Osteoblast (primary cell): ENCODE measurements at places on chromosomes 16 and 17.

- no peak overlapping the region for H3K4me3 ChIP-seq
- no peak overlapping the region for H3K27ac ChIP-seq
- no peak for DNase-seq
- H3K4me1 ChIP-seq, result peaks cover 15% of the 10 kb centered on the region
- peaks cover 15% of the 10 kb centered on the region for H3K27me3 ChIP-seq
Observed at GRCh38 chr17:8913091-8913490, 45.6 kb upstream of the PIK3R6 start.

DNA sequence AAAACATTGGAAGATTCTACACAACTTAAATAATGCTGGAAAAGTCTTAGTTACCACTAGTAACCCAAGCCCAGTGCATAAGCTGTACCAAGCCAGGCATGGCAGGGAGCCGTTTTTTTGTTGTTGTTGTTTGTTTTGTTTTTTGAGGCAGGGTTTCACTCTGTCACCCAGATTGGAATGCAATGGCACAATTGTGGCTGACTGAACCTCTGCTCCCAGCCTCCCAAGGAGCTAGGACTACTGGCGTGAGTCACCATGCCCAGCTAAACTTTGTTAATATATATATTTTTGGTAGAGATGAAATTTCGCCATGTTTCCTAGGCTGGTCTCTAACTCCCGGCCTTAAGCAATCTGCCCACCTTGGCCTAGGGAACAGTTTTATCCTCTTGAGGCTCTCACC lies 564 bp upstream of the TMIGD1 start:
- no peak overlapping the region for H3K4me3 ChIP-seq
- H3K27me3 ChIP-seq, result no peaks in the 10 kb centered on the region
- DNase-seq, result no peak
- peaks cover 4% of the 10 kb centered on the region for H3K4me1 ChIP-seq
- H3K36me3 ChIP-seq, result no peaks in the 10 kb centered on the region

GRCh38 chr17:77475016-77475976 lies 334.5 kb downstream of the SEC14L1 start:
- peaks cover 78% of the 10 kb centered on the region for H3K4me1 ChIP-seq
- no peak overlapping the region for H3K4me3 ChIP-seq
- peaks cover 6% of the 10 kb centered on the region for H3K36me3 ChIP-seq
- DNase-seq, result peak; percentile 93
- no peaks in the 10 kb centered on the region for H3K27me3 ChIP-seq

DNA sequence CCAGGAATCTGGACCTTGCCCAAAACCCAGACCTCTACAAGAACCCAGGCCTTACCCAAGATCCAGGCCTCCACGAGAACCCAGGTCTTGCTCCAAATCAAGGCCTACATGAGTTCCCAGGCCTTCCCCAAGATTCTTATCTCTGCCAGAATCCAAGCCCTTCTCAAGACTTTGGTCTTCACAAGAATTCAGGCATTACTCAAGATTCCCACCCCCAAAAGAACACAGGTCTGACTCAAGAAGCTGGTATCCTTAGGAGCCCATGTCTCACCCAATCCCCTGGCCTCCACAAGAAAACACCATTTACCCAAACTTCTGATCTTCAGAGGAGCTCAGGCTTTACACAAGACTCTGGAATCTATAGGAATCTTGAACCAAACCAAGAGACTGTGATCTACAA lies 2.6 kb downstream of the SPEM3 start:
- H3K4me1 ChIP-seq, result peaks cover 7% of the 10 kb centered on the region
- no peak overlapping the region for H3K4me3 ChIP-seq
- H3K27me3 ChIP-seq, result peaks cover 3% of the 10 kb centered on the region
- H3K36me3 ChIP-seq, result no peaks in the 10 kb centered on the region
- H3K27ac ChIP-seq, result no peak overlapping the region
- no peak for DNase-seq

GRCh38 chr17:57988301-57989250 lies 522 bp upstream of the VEZF1 start:
- H3K4me1 ChIP-seq, result peaks cover 45% of the 10 kb centered on the region
- peak overlapping the region; percentile 87 for H3K4me3 ChIP-seq
- no peaks in the 10 kb centered on the region for H3K27me3 ChIP-seq
- H3K36me3 ChIP-seq, result peaks cover 15% of the 10 kb centered on the region

- no peak overlapping the region for H3K4me3 ChIP-seq
- no peak for DNase-seq
- H3K27me3 ChIP-seq, result no peaks in the 10 kb centered on the region
- no peak overlapping the region for H3K27ac ChIP-seq
- peaks cover 21% of the 10 kb centered on the region for H3K36me3 ChIP-seq
Observed at GRCh38 chr16:74677868-74678267, 11.2 kb upstream of the RFWD3 start.

DNA sequence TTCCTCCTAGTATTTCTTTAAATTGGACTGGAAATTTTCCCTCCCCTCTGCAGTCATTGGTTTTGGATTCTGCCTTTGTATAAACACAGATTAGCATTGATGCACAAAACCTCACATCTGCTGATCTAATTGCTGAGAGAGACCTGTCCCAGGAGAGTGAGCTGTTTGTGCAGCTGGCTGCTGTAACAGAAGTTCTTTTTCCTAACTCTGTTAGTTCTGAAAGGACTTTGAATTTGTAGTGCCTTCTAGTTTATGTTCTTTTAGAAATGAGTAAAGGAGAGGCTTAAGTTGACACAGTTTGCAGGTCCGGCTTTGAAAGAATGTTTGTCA lies 45.2 kb upstream of the KPNB1 start:
- no peaks in the 10 kb centered on the region for H3K27me3 ChIP-seq
- H3K27ac ChIP-seq, result peak overlapping the region; percentile 83
- no peak overlapping the region for H3K4me3 ChIP-seq

GRCh38 chr16:58038219-58038641 lies 12.7 kb downstream of the MMP15 start:
- peak; percentile 83 for DNase-seq
- no peaks in the 10 kb centered on the region for H3K27me3 ChIP-seq
- no peak overlapping the region for H3K27ac ChIP-seq
- no peaks in the 10 kb centered on the region for H3K36me3 ChIP-seq

DNA sequence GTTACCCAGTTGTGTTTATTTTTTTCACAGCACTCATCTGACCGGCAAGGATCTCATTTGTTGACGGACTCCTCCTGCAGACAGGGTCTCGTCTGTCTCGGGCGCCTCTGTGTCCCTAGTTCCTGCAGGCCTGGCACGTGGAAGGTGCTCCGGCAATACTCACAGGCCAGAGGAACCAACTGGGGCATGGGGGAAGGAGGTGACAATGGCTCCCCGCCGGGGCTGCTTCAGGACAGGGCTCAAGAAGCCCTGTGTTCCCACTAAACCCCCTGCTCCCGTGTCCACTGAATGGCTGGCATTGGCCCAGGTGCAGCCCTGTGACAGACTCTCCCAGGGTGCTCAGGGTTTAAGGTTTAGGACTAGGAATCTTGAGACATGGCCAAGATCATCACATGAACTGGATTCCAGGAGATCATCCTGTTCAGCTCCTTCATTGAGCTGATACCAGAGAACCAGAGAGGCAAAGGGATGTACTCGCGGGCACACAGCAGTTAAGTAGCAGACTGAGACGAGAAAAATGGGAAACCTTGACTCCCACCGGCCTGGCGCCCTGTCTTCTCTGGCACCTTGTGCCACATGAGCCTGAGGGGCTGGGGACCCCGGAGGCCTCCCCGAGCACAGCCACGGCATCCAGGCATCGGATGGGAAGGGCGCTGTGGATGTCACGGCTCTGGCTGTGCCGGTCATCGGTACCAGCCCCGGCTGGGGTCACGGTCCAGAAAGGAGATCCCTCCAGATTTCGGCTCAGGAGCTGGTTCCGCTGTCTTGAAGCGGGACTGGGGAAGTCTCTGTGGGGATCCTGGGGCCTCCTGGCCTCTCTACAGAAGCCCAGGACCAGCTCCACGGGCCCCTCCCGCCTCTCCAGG lies 29.0 kb downstream of the TIMM22 start:
- peaks cover 10% of the 10 kb centered on the region for H3K4me1 ChIP-seq
- H3K36me3 ChIP-seq, result no peaks in the 10 kb centered on the region
- no peak overlapping the region for H3K4me3 ChIP-seq
- DNase-seq, result peak; percentile 86
- H3K27me3 ChIP-seq, result no peaks in the 10 kb centered on the region

GRCh38 chr16:89169778-89170177 lies 1.8 kb upstream of the CDH15 start:
- peaks cover 9% of the 10 kb centered on the region for H3K4me1 ChIP-seq
- H3K36me3 ChIP-seq, result no peaks in the 10 kb centered on the region
- H3K27me3 ChIP-seq, result peaks cover 5% of the 10 kb centered on the region
- H3K27ac ChIP-seq, result no peak overlapping the region
- no peak for DNase-seq

- no peaks in the 10 kb centered on the region for H3K27me3 ChIP-seq
- no peaks in the 10 kb centered on the region for H3K36me3 ChIP-seq
- H3K27ac ChIP-seq, result no peak overlapping the region
- H3K4me1 ChIP-seq, result no peaks in the 10 kb centered on the region
Observed at GRCh38 chr17:10471858-10472257, 2.5 kb upstream of the MYH4 start.

DNA sequence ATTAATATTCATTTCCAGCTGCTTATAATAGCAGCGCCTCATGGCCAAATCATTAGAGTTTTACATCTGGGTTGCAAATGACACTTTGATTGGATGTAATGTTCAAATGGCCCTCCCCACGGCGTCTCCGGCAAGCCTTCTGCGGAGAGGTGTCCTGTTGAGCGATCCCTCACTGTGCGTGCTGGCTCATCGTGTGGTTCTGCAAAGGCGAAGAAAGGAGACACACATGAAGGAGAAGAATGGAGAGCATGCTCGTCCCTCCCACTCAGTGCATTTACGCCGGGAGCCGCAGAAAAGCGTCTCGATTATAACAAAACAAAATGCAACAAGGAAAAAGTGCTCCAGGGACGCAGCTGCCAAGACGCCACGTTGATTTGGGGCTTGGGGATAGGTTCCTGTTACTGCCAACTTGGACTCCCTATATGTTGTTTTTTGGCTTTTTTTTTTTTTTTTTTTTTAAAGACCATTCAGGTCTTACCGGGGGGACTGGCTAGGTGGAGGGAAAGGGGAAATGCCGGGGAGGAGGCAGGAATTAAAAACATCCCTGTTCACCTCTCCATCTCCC lies 117.6 kb downstream of the C16orf78 start:
- no peaks in the 10 kb centered on the region for H3K4me1 ChIP-seq
- DNase-seq, result peak; percentile 49
- H3K36me3 ChIP-seq, result no peaks in the 10 kb centered on the region
- no peak overlapping the region for H3K27ac ChIP-seq
- no peak overlapping the region for H3K4me3 ChIP-seq

DNA sequence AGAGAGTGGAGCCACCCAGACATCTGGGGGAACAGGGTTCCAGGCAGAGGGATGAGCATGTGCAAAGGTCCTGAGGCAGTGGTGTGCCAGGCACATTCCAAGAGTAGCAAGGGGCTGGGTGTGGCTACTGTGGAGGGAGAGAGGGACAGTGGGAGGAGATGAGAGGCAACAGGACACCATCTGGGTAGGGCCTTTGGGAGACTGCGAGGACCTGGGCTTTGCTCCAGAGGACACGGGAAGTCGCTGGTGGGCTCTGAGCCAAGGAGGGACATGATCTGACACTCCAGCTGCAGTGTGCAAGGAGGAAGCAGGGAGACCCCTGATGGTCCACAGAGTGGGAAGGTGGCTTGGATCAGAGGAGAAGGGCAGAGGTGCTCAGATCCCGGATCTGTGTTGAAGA lies 56.7 kb upstream of the MED9 start:
- H3K4me1 ChIP-seq, result peaks cover 41% of the 10 kb centered on the region
- no peaks in the 10 kb centered on the region for H3K27me3 ChIP-seq
- no peak for DNase-seq
- H3K36me3 ChIP-seq, result no peaks in the 10 kb centered on the region
- peak overlapping the region; percentile 87 for H3K27ac ChIP-seq

- H3K27ac ChIP-seq, result no peak overlapping the region
- no peak overlapping the region for H3K4me3 ChIP-seq
- peaks cover 5% of the 10 kb centered on the region for H3K36me3 ChIP-seq
- no peaks in the 10 kb centered on the region for H3K27me3 ChIP-seq
- no peak for DNase-seq
- peaks cover 11% of the 10 kb centered on the region for H3K4me1 ChIP-seq
Observed at GRCh38 chr17:64183815-64184214, 53.9 kb upstream of the ERN1 start.

DNA sequence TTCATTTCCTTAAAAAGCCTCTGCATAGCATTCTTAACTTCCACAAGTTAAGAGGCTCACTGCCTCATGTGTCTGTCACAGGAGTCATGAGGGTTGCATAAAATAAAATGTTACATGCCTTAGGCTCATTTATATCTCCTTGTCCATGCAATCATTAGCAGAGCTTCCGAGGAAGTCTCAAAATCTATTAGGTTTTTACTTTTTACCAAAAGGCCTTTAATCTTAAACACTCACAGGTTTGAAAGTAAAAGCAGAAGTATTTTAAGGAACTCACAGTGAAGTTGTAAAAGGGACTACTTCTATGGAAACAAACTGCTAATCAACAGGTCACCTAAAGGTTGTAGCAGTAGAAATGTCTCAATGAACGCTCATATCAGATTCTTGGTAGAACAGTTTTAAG lies 5.2 kb upstream of the ATP6V0A1 start:
- no peaks in the 10 kb centered on the region for H3K27me3 ChIP-seq
- no peaks in the 10 kb centered on the region for H3K36me3 ChIP-seq
- no peak for DNase-seq
- H3K4me1 ChIP-seq, result peaks cover 17% of the 10 kb centered on the region
- no peak overlapping the region for H3K4me3 ChIP-seq

DNA sequence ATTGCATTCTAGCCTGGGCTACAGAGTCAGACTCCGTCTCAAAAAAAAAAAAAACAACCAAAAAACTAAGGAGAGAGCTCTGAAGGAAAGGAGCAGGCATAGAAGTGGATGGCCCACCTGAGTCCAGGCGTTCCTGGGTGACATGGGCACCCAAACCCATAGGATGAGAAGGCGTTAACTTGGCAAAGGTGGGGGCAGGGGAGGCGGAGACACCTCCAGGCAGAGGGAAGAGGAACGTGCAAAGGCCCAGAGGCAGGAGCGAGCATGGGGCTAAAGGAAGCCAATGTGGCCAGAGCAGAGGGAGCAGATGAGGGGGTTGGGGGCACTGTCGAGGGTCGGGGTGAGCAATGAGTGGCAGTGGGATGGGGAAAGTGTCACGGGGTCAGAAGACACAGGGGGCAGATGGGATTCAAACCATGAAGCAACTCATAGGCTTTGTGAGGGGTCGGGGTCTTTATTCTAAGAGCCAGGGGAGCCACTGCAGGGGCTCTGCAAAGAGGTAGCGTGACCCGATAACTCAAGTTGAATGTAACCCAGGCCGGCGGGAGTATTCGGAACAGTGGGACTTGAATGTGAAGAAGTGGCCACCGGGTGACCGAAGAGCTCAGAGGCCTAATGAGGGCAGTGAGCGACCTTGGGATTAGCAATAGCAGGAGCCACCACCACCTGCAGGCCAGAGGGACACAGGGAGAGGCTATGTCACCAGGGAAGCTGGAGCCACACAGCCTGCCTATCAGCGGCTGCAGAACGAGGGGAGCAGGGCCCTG lies 11.8 kb downstream of the TTYH2 start:
- H3K4me3 ChIP-seq, result no peak overlapping the region
- H3K4me1 ChIP-seq, result no peaks in the 10 kb centered on the region
- H3K27ac ChIP-seq, result no peak overlapping the region

- no peaks in the 10 kb centered on the region for H3K27me3 ChIP-seq
- H3K27ac ChIP-seq, result no peak overlapping the region
- DNase-seq, result no peak
- H3K36me3 ChIP-seq, result no peaks in the 10 kb centered on the region
- no peaks in the 10 kb centered on the region for H3K4me1 ChIP-seq
Observed at GRCh38 chr16:51407921-51408320, 256.9 kb upstream of the SALL1 start.
